ENCODE measurements at places on chromosomes 3 and 15. TPM values are rescaled to one million over a fixed set of nuclear protein-coding genes. Genes with fewer than 3 reads are reported as not detected.

The GPR156 gene
- 1.4 TPM for total RNA-seq

The ALPK3 gene
- 2.5 TPM for total RNA-seq

The CTXN2 gene
- 1.6 TPM for total RNA-seq

The LSAMP gene
- total RNA-seq, result 118 TPM
